Activated CD4-positive, alpha-beta T cell treated with anti-CD3 and anti-CD28 coated beads, Interleukin-2, amount 10 ng/mL, durations not matched to agents 24 days and 14 days (primary cell): ENCODE measurements at places on chromosomes 7 and 10.

- no peak for DNase-seq
Observed at GRCh38 chr7:77858278-77858677, 59.7 kb downstream of the PHTF2 start.

DNA sequence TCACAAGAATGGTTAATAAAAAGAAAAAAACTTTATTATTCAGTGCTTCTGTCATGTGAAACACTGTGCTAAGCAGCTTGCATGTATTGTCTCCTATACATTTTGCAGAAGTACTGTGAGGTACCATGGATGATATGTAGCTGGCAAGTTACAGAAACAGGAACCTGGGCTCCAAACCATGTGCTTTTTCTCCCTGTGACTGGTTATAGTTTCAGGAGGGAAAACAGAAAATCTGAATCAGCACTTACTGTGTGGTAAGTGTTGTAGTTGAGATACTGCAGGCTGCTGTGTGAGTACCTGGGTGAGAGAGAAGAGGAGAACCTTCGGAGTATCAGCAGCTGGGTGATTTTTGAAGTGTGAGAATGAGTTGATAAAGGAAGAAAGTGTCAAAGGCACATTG, 285.0 kb downstream of the SUGCT start:
- DNase-seq, result no peak

DNA sequence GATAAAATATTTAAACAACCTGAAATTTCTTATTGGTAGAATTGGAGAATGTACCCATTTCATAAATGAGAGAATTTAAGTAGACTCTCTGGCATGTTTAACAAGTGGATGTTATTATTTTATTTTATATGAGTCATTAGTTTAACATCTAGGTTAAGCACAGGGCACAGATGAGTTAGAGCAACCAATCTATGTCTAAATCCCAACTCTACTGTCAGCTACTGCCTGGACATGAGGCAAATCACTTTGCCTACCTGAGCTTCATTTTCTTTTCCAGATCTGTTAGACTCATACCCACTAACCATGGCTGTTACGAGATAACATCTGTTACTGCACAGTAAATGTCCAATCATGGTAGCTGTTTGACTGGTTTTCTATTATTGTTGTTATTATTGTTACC, 251.1 kb downstream of the INHBA start:
- DNase-seq, result no peak

- DNase-seq, result no peak
Observed at GRCh38 chr10:25743832-25744231, 190.2 kb upstream of the MYO3A start.

- DNase-seq, result no peak
Observed at GRCh38 chr7:70005891-70006260, 407.6 kb downstream of the AUTS2 start.

- DNase-seq, result no peak
Observed at GRCh38 chr10:93742633-93743349, 14.9 kb upstream of the LGI1 start.
